ENCODE measurements at places on chromosomes 4 and X. TPM values are rescaled to one million over a fixed set of nuclear protein-coding genes. Genes with fewer than 3 reads are reported as not detected.

The GCNA gene
- 2.7 TPM for total RNA-seq

The RAB41 gene
- total RNA-seq = not detected

The PDCL2 gene
- total RNA-seq = not detected

The FATE1 gene
- total RNA-seq = not detected

The SLC7A11 gene
- total RNA-seq = 89.4 TPM

The GPR50 gene
- not detected for total RNA-seq

The PORCN gene
- total RNA-seq = 7.3 TPM

The ITGB1BP2 gene
- 2.1 TPM for total RNA-seq

The FGF13 gene
- 0.09 TPM for total RNA-seq

The TAF7L gene
- 0.09 TPM for total RNA-seq
